ENCODE measurements at places on chromosomes 12 and 14.
A peak's percentile ranks its signal among the peaks of the same experiment; 100 is the strongest.

DNA sequence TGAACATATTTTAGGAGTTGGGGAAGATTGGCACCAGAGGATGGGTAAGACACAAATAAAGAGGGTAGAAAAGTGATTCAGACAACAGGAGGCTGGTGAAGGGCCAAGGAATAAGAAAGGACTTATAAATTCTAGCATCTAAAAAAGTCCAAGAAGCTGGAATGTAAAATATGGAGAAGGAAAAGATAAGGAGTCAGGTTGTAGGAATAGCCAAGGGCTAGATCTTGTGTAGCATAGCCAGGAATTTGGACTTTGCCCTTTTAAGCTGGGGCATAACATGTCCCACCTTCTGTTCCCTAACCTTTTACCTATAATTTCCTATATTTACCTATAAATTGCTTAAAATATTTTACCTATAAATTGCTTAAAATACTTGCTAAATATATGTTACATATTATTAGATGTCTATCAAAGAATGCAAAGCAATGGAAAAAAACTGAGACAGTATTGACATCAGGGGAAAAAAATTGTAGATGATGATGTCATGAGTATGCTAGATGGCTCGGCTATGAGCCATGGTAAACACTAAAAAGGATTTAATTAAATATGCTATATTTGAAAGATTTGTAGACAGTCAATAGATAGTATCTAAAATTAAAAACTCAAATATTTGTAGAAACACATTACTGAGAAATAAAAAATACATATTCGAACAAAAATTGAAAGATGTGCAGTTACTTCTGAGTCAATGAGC lies 99.7 kb upstream of the PLEKHG7 start:
- H3K27me3 ChIP-seq = no peaks in the 10 kb centered on the region
- H3K4me1 ChIP-seq = peaks cover 23% of the 10 kb centered on the region
- no peak overlapping the region for H3K27ac ChIP-seq

DNA sequence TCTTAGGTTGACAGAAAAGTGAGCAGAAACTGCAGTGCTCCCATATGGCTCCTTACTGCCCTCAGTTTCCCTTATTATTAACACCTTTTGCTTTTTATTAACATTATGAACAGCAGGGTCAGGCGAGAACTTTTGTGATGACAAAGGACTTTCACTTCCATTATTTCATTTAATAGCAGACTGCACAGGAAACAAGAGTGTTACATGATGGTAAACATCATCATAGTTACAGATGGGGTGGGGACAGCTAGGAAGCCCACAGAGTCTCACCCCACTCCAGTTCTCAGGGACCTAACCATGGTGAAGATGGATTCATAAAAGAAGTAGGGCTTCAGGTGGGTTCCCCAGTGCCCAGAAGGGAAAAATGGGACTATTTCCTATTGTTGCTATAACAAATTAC lies 110.1 kb upstream of the PELI2 start:
- no peak overlapping the region for H3K27ac ChIP-seq
- no peak for DNase-seq
- H3K36me3 ChIP-seq = no peaks in the 10 kb centered on the region
- no peaks in the 10 kb centered on the region for H3K27me3 ChIP-seq
- H3K4me3 ChIP-seq = no peak overlapping the region
- peaks cover 11% of the 10 kb centered on the region for H3K4me1 ChIP-seq

GRCh38 chr14:99928963-99929362 lies 135.8 kb downstream of the EML1 start:
- no peak for DNase-seq
- H3K4me1 ChIP-seq = no peaks in the 10 kb centered on the region
- no peaks in the 10 kb centered on the region for H3K27me3 ChIP-seq
- H3K36me3 ChIP-seq = no peaks in the 10 kb centered on the region
- H3K4me3 ChIP-seq = no peak overlapping the region

GRCh38 chr14:85444635-85445034 lies 85.3 kb upstream of the FLRT2 start:
- no peak overlapping the region for H3K4me3 ChIP-seq
- no peaks in the 10 kb centered on the region for H3K4me1 ChIP-seq
- no peak for DNase-seq
- no peak overlapping the region for H3K27ac ChIP-seq
- no peaks in the 10 kb centered on the region for H3K27me3 ChIP-seq
- no peaks in the 10 kb centered on the region for H3K36me3 ChIP-seq

DNA sequence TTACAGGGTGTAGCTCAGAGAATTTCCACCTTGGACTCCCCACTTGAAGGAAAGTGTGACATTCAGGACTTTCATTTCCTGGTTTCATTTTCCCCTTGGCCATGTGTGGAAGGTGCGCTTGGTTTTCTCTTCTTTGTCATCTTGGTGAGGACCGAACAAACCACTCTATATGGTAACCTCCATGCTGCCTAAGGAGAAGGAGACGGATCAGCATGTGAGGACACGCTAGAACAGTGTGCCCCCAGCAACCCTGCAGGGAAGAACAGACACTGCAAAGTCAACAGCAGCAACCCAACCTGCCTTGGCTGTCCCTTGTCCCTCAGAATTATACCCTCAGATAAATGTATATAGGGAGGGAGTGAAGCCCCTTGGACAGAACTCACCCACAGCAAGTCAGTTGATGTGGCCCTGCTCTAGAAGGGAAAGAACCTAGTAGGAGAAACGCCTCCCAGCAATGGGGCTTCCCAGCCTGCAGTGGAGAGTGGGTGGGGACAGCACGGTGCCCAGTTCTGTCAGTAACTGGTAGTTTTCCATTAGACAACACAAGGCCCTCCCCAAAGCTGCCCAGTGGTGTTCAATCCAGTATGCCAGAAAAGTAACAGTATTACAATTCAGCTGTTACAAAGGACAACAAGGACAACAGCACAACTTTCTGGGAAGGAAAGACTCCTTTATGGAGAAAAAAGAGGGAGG lies 18.9 kb upstream of the COCH start:
- no peak for DNase-seq
- H3K27me3 ChIP-seq = no peaks in the 10 kb centered on the region
- H3K27ac ChIP-seq = no peak overlapping the region
- no peak overlapping the region for H3K4me3 ChIP-seq
- H3K36me3 ChIP-seq = no peaks in the 10 kb centered on the region

- no peaks in the 10 kb centered on the region for H3K36me3 ChIP-seq
- H3K27me3 ChIP-seq = no peaks in the 10 kb centered on the region
- no peak overlapping the region for H3K4me3 ChIP-seq
- H3K27ac ChIP-seq = peak overlapping the region; percentile 7
- DNase-seq = peak; percentile 71
- no peaks in the 10 kb centered on the region for H3K4me1 ChIP-seq
These were observed 82.6 kb upstream of the PTPRB start for GRCh38 chr12:70719672-70720420.

GRCh38 chr12:18468246-18469075 lies 207.1 kb downstream of the PIK3C2G start:
- no peak overlapping the region for H3K4me3 ChIP-seq
- no peaks in the 10 kb centered on the region for H3K4me1 ChIP-seq
- H3K36me3 ChIP-seq = no peaks in the 10 kb centered on the region
- H3K27me3 ChIP-seq = no peaks in the 10 kb centered on the region
- DNase-seq = no peak
- no peak overlapping the region for H3K27ac ChIP-seq

- H3K27me3 ChIP-seq = no peaks in the 10 kb centered on the region
- peaks cover 2% of the 10 kb centered on the region for H3K4me1 ChIP-seq
- no peak for DNase-seq
- H3K27ac ChIP-seq = no peak overlapping the region
These were observed 15.7 kb upstream of the RAB35 start for GRCh38 chr12:120132054-120132836.

DNA sequence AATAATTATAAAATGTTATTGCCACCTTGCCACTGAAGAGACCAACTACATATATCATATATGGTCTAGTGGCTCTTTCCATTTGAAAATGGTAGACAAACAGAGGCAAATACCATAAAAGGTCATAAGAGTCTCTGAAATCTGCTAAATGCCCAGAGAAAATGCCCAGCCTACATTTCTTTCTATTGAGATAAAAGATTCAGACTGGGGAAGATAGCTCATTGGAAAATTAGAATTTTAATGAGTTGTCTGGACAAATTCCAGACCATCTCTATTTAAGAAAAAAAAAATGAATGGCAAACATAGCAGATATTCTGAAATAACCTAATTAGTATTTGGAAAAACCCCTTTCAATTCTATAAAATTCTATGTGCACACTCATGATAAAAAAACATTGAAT lies 79.9 kb upstream of the BBS10 start:
- H3K4me1 ChIP-seq = no peaks in the 10 kb centered on the region
- no peaks in the 10 kb centered on the region for H3K36me3 ChIP-seq
- no peak for DNase-seq
- H3K4me3 ChIP-seq = no peak overlapping the region

DNA sequence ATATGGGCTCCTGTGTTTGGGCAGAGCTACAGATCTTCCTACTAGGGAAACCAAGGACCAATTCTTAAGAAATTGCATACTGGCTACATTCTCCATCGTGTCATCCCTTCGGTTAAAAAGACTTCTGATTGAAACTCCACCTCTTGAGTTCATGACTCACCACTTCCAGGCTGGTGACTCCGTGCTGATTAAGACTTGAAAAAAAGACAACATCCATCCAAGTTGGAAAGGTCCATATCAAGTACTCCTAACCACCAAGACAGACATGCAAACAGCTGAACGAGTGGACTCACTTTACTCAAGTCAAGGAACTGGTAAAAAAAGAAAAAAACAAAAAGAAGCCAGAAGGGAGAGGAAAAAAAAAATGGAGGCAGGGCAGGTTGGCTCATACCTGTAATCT lies 63.4 kb downstream of the APOBEC1 start:
- H3K27me3 ChIP-seq = no peaks in the 10 kb centered on the region
- DNase-seq = no peak
- no peak overlapping the region for H3K4me3 ChIP-seq

GRCh38 chr12:6666211-6666610 lies 3.3 kb upstream of the ING4 start:
- no peaks in the 10 kb centered on the region for H3K27me3 ChIP-seq
- DNase-seq = no peak
- H3K4me1 ChIP-seq = peaks cover 7% of the 10 kb centered on the region
- H3K36me3 ChIP-seq = peaks cover 4% of the 10 kb centered on the region
- no peak overlapping the region for H3K27ac ChIP-seq

DNA sequence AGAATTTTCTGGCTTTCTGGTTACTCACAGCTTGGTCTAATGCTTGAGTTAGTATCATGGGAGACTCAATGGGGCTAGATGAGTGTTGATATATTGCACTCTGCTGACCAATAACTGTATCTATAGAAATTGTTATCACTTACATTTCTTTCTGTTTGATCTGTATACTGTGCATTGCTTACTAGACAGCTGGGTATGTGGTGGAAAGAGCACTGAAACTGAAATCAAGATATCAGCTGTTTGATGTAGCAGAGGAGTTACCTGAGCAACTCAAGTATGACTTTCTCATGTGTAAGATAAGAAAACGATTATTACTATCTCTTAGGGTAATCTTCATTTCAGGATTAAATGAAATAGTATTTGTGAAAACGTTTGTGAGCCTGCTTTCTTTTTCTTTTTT lies 183.0 kb downstream of the SLC15A5 start:
- no peaks in the 10 kb centered on the region for H3K36me3 ChIP-seq
- DNase-seq = no peak
- no peaks in the 10 kb centered on the region for H3K27me3 ChIP-seq
- no peaks in the 10 kb centered on the region for H3K4me1 ChIP-seq
- H3K27ac ChIP-seq = no peak overlapping the region

DNA sequence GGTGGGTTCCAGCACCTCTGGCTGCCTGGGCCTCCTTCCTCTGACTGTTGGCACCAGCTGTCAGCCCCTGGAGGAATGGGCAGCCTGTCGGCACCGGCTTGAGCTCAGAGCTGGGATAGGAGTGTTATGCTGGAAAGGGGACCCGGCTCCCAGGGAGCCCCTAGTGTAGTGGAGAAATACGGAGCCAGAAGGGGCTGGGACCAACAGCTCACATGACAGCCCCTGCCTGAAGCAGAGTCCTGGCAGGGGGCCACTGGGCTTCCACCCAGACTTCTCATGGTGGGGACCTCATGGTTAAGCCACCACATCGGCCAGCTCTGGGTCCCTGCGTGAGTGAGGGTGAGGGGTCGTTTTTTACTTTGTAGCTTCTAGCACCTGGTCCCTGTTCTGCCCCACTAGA lies 174.5 kb downstream of the TSPAN9 start:
- H3K36me3 ChIP-seq = no peaks in the 10 kb centered on the region
- no peak overlapping the region for H3K4me3 ChIP-seq
- H3K27me3 ChIP-seq = no peaks in the 10 kb centered on the region
- DNase-seq = peak; percentile 84

- H3K4me1 ChIP-seq = no peaks in the 10 kb centered on the region
- no peaks in the 10 kb centered on the region for H3K36me3 ChIP-seq
- H3K27ac ChIP-seq = no peak overlapping the region
These were observed 12.0 kb upstream of the RBM19 start for GRCh38 chr12:113978080-113978479.

GRCh38 chr14:35158951-35159653 lies 36.8 kb downstream of the PRORP start:
- no peak overlapping the region for H3K4me3 ChIP-seq
- H3K4me1 ChIP-seq = peaks cover 55% of the 10 kb centered on the region
- no peak overlapping the region for H3K27ac ChIP-seq
- H3K36me3 ChIP-seq = no peaks in the 10 kb centered on the region

DNA sequence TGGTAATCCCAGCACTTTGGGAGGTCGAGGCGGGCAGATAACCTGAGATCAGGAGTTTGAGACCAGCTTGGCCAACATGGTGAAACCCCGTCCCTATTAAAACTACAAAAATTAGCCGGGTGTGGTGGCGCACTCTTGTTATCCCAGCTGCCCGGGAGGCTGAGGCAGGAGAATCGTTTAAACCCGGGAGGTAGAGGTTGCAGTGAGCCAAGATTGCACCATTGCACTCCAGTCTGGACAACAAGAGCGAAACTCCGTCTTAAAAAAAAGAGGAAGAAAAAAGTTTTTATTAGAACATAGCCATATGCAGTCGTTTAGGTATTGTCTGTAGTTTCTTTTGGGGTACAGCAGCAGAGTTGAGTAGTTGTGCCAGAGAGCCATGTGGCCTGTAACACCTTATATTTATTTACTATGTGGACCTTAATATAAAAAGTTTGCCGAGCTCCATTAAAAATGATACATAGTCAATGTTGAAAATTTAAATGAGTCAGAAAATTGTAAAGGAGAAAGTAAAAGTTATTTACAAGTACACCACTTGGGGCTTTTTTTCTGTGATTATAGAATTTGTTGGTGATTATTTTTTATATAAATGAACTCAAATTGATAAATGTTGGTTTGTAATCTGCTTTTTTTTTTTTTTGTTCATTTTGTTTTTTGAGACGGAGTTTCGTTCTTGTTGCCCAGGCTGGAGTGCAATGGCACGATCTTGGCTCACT lies 2.2 kb downstream of the ADIPOR2 start:
- DNase-seq = no peak
- peaks cover 5% of the 10 kb centered on the region for H3K4me1 ChIP-seq
- no peak overlapping the region for H3K27ac ChIP-seq
- H3K4me3 ChIP-seq = no peak overlapping the region
- no peaks in the 10 kb centered on the region for H3K27me3 ChIP-seq
- H3K36me3 ChIP-seq = no peaks in the 10 kb centered on the region

GRCh38 chr12:482061-482460 lies 22.3 kb downstream of the B4GALNT3 start:
- no peaks in the 10 kb centered on the region for H3K4me1 ChIP-seq
- H3K4me3 ChIP-seq = no peak overlapping the region
- no peak for DNase-seq
- peaks cover 22% of the 10 kb centered on the region for H3K27me3 ChIP-seq
